ENCODE measurements at places on chromosomes 4 and X. TPM values are rescaled to one million over a fixed set of nuclear protein-coding genes. Genes with fewer than 3 reads are reported as not detected.

DNA sequence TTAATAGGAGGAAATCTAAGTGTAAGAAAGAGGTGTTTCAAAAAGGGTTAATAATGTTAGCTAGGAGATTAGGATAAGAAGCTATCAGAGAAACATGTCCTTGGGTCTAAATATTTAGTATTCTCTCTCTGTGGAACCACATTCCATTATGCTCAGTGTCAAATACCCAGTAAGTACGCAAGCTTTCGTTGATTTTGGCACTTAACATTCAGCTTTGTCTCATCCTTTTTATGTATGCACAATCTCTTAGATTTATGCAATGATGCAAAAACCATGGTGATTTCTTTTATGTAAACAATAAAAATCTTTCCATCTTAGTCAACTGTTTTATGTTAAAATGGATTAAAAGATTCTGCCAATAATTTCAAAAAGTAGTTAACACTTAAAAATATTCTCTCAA is 129.2 kb downstream of the KLHL13 start:
- DNase-seq, result no peak

ITIH6 gene
- not detected for total RNA-seq

RTL9 gene
- not detected for total RNA-seq

- peak; percentile 64 for DNase-seq
These were observed 34.4 kb downstream of the SLAIN2 start for GRCh38 chr4:48375651-48376304.
